Naive thymus-derived CD8-positive, alpha-beta T cell (primary cell): ENCODE measurements at places on chromosomes 7 and 10. TPM values are rescaled to one million over a fixed set of nuclear protein-coding genes. Genes with fewer than 3 reads are reported as not detected.

Gene ATP5F1C
- 167 TPM for total RNA-seq

DNA sequence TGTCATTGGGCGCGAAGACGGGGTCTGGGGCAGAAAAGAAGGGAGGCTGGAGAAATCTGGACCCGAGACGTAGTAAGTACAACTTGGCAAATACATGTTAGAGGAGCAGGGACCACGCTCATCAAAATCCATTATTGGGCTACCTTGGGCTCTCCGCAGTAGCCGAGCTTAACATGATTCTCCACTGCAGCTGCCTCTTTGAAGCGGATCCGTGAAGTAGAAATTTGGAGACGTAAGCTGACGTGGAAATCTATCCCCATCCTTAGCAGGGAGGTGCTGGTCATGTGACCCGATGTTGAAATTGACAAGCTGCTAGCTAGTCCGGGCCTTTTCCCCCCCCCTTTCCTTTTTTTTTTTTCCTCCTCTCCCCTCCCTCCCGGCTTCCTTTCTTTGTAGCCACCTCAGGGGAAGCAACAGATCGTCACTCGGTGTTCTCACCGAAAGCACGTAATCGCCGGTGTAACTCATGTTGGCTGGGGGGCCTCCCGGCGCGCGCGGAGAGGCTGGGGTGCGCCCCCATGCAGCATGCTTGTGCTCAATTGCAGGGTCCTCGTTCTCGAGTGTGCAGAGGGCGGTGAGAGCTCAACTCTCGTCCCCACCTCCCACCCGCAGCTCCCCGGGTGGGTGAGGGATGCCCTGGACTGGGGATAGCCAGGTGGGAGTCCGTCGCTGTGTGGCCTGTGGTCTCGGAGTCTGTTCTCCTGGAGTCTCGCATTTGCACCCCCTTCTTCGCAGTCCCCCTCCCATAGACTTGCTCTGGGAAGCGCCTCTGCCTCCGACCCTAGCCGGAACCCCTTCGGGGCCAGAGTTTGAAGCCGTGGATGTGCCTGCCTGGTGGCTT lies at the start of gene HOXA11:
HOXA11 (minus strand) TSS at position 220 of the 841 bp plus-strand sequence; CDS start at position 132, 88 bp downstream.
- H3K36me3 ChIP-seq: peaks cover 9% of the 10 kb centered on the region
- peak within 1 kb of the TSS; percentile 49 for H3K27ac ChIP-seq
- DNase-seq: no peak
- H3K4me1 ChIP-seq: peaks cover 56% of the 10 kb centered on the region
- peaks cover 96% of the 10 kb centered on the region for H3K27me3 ChIP-seq

DNA sequence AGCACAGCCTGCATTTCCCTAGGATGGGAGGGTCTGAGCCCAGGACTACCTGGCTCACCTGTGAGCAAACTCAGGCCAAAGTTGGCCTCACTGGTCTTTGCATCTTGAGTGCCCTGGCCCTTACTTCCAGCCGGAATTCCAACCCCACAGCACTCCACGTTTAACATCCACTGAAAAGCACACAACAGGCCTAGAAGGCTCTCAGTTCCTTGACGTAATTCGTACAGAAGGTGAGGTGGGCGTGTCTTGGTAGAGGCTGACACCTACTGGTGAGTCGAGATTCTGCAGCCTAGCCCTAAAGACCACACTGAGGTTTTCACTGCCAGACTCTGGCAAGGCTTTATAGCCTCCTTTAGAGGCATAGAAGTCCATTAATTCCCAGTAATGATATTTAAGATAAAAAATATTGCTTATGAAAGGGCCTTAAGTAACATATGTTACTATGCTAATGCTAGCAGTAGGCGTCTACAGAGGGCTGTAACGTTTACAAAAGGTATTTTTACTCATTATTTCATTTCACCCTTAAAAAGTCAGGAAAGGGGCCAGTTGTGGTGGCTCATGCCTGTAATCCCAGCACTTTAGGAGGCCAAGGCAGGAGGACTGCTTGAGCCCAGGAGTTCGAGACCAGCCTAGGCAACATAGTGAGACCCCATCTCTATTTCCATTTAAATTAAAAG lies 95.8 kb downstream of the HIP1 start:
- H3K27me3 ChIP-seq: no peaks in the 10 kb centered on the region
- no peaks in the 10 kb centered on the region for H3K36me3 ChIP-seq
- H3K4me1 ChIP-seq: peaks cover 19% of the 10 kb centered on the region
- peak; percentile 73 for DNase-seq
- H3K27ac ChIP-seq: no peak overlapping the region

- no peak overlapping the region for H3K4me3 ChIP-seq
- H3K4me1 ChIP-seq: no peaks in the 10 kb centered on the region
- no peaks in the 10 kb centered on the region for H3K27me3 ChIP-seq
Measured at GRCh38 chr10:28903063-28903462, 225.7 kb downstream of the BAMBI start.

Gene EEPD1
- total RNA-seq: 1.2 TPM

Gene ZNF212
- 19.7 TPM for total RNA-seq

Gene CH25H
- total RNA-seq: not detected

- H3K36me3 ChIP-seq: no peaks in the 10 kb centered on the region
- no peak for DNase-seq
- peaks cover 8% of the 10 kb centered on the region for H3K27me3 ChIP-seq
- H3K4me1 ChIP-seq: peaks cover 6% of the 10 kb centered on the region
Measured at GRCh38 chr10:13956826-13957225, 370.1 kb downstream of the PRPF18 start.

Gene TAS2R5
- 3.6 TPM for total RNA-seq

Gene DRGX
- total RNA-seq: not detected
